ENCODE measurements at places on chromosomes 4 and X. TPM values are rescaled to one million over a fixed set of nuclear protein-coding genes. Genes with fewer than 3 reads are reported as not detected.

The ADH1B gene
- 257 TPM for total RNA-seq

GRCh38 chr4:26039639-26040359 is 125.8 kb downstream of the SMIM20 start:
- DNase-seq: no peak
- H3K4me1 ChIP-seq: no peaks in the 10 kb centered on the region
- no peaks in the 10 kb centered on the region for H3K27me3 ChIP-seq
- no peak overlapping the region for H3K27ac ChIP-seq
- H3K36me3 ChIP-seq: no peaks in the 10 kb centered on the region

The AIFM1 gene
- total RNA-seq: 144 TPM

The RTL5 gene
- total RNA-seq: 2.6 TPM

- no peaks in the 10 kb centered on the region for H3K36me3 ChIP-seq
- no peak for DNase-seq
- no peaks in the 10 kb centered on the region for H3K4me1 ChIP-seq
- no peak overlapping the region for H3K4me3 ChIP-seq
- no peaks in the 10 kb centered on the region for H3K27me3 ChIP-seq
- no peak overlapping the region for H3K27ac ChIP-seq
Measured at GRCh38 chrX:106615041-106615440, 3.3 kb downstream of the RADX start.

- H3K4me3 ChIP-seq: no peak overlapping the region
- H3K36me3 ChIP-seq: peaks cover 67% of the 10 kb centered on the region
- no peaks in the 10 kb centered on the region for H3K27me3 ChIP-seq
Measured at GRCh38 chr4:51884606-51885005, 41.7 kb downstream of the DCUN1D4 start.

Data from heart right ventricle (tissue), 16 donors.